ENCODE measurements at places on chromosomes 2 and 18.

DNA sequence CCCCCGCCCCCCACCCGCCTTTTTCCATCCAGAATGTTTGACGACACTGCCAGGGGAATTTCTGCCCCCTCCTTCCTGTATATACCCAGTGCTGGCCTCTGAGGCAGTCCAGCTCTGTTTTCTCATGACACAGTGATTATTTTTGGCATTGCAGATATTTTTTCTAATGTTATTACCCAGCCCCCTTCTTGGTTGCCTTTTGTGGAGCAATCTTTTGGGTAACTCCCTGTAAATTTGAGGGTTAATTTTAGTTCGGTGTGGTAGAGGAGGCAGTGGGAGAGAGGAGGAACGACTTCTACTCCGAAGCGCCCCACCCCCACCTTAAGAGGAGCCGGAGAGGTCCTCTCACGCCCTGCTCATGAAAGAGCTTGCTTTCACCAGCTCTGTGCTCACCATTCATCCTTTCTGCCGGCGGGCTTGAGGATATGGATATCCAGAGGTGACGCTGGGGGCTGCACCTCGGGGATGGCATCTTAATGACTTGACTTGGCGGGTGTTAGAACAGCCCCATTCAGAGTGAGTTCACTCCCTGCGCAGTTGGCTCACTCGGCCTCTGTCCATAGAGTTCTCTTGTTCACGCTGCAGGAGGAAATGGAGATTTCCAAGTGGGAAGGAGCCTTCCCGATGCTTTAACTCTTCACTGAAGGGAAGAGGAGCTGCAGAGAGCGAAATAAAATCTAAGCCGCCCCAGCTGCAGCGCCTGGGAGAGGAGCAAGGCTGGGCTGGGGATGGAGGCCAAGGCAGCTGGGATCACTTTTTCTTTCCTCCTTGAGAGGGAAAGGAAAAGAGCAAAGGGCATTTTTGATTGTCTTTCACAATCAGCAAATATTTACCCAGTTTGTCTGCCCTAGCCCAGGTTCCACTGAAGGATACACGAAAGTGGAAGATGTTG is 38.4 kb downstream of the EPAS1 start:
- DNase-seq = peak; percentile 79

DNA sequence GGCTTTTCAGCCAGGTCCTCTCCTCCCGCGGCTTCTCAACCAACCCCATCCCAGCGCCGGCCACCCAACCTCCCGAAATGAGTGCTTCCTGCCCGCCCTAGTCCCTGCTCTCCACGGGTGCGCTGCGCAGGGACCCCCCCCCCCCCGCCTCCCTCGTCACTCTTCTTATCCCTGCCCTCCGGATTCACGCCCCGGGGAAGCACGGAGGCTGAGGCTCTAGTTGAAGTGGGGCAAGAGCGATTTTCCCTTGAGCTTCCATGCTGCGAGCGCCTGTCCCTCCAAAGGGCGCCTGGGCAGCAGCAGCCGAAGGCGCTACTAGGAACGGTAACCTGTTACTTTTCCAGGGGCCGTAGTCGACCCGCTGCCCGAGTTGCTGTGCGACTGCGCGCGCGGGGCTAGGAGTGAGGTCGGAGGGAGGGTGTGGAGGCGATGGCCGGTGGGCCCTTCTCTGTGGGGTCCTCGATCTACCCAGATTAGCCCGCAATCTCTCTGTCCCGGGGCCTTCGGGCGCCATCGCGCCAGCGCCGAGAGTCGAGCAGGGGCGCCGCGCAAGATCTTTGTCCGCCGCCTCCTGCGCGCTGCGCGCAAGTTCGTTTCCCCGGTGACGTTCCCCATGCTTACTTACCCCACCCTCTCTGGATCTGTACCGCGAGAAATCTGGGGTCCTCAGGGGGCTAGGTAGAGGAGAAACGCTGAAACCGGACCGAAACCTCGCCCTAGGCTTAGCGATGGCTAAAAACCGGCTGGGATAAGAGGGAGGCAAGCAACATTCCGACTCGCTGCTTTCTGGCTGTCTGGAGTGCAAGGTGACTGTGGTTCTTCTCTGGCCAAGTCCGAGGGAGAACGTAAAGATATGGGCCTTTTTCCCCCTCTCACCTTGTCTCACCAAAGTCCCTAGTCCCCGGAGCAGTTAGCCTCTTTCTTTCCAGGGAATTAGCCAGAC is 677 bp downstream of the GAD1 start:
- DNase-seq = peak; percentile 41

GRCh38 chr2:239365782-239366435 is 34.9 kb downstream of the HDAC4 start:
- no peak for DNase-seq

- peak; percentile 82 for DNase-seq
Observed at GRCh38 chr2:219689676-219690628, 62.5 kb downstream of the SLC4A3 start.
